ENCODE measurements at places on chromosomes 7 and 10. TPM values are rescaled to one million over a fixed set of nuclear protein-coding genes. Genes with fewer than 3 reads are reported as not detected.

TWIST1 gene
- 2.4 TPM for total RNA-seq

- no peak for DNase-seq
These were observed 227.6 kb upstream of the STEAP1 start for GRCh38 chr7:89926701-89927100.

SYCE1 gene
- 0.26 TPM for total RNA-seq

GRCh38 chr7:86477343-86477935, 166.3 kb upstream of the GRM3 start:
- no peak for DNase-seq

DNA sequence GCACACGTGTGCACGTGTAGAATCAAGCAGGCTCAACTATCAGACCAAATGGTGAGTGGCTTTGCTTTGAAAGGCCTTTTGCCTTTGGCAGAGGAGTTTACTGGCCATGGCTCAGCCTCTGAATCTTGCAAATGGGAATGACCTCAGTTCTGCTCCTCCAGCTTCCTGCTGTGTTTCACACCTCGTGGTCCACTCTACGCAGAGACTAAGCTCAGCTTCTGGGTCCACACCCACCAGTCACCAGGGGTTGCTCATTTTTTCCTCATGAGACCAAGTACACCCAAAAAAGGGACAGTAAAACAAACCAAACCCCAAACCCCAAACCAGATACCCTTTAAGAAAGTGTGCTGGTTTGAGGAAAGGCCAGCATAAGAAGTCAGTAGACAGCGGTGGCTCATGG, 236.4 kb downstream of the DNAJB6 start:
- no peak for DNase-seq

GRCh38 chr7:147062897-147063296, 946.3 kb downstream of the CNTNAP2 start:
- no peak for DNase-seq

STX1A gene
- 13.2 TPM for total RNA-seq

All from endothelial cell (in vitro differentiated cells).